ENCODE measurements at places on chromosomes 11 and 22. TPM values are rescaled to one million over a fixed set of nuclear protein-coding genes. Genes with fewer than 3 reads are reported as not detected.

Gene SLC25A18
- total RNA-seq = not detected

Gene OTOG
- not detected for total RNA-seq

Gene MPPED2
- 2.1 TPM for total RNA-seq

Gene FIBIN
- 11.7 TPM for total RNA-seq

Gene CELSR1
- total RNA-seq = 65.9 TPM

Gene OR8B12
- not detected for total RNA-seq

DNA sequence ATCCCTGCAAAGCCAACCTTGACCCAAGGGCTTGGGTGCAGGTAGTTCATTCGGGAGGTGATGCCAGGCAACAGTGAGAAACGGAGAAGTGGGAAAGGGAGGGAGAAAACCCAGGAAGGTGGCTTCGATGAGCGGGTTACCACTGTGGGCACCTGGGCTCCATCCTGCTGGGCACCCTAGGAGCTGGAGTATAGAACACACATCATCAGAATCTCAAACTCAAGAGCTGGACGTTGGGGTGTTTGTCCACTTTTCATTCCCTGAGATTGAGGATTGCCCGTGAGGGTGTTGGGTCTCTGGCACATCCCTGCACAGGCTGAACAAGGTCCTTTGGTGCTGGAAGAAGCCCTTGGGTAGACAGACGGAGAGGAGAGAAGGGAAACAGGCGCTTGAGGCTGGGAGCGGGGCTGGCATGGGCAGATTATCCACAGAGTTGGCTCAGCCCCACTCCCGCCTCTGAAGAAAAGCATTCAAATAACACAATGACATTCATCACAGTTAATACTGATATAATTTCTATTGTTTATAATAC, 70.4 kb downstream of the LRRC32 start:
- peaks cover 6% of the 10 kb centered on the region for H3K4me1 ChIP-seq
- H3K27ac ChIP-seq = no peak overlapping the region
- no peaks in the 10 kb centered on the region for H3K27me3 ChIP-seq
- H3K4me3 ChIP-seq = no peak overlapping the region
- H3K36me3 ChIP-seq = no peaks in the 10 kb centered on the region

DNA sequence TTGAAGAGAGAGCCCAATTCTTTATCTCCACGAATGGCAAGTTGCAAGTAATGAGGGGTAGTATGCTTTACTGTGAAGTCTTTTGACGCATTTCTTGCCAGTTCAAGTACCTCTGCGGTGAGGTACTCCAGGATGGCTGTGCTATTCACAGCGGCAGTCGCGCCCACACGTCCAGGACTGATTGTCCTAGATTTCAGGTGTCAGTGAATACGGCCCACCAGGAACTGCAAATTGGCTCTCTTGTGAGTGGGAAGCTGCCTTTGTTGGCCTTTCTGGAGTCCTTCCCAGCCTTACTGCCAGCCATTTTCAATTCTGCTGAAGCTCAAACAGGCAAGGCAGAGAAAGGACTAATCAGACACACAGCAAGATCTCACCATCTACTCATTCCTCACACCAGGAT, 8.5 kb downstream of the PPFIA1 start:
- no peaks in the 10 kb centered on the region for H3K27me3 ChIP-seq
- no peak overlapping the region for H3K4me3 ChIP-seq
- peaks cover 21% of the 10 kb centered on the region for H3K36me3 ChIP-seq
- no peak overlapping the region for H3K27ac ChIP-seq

DNA sequence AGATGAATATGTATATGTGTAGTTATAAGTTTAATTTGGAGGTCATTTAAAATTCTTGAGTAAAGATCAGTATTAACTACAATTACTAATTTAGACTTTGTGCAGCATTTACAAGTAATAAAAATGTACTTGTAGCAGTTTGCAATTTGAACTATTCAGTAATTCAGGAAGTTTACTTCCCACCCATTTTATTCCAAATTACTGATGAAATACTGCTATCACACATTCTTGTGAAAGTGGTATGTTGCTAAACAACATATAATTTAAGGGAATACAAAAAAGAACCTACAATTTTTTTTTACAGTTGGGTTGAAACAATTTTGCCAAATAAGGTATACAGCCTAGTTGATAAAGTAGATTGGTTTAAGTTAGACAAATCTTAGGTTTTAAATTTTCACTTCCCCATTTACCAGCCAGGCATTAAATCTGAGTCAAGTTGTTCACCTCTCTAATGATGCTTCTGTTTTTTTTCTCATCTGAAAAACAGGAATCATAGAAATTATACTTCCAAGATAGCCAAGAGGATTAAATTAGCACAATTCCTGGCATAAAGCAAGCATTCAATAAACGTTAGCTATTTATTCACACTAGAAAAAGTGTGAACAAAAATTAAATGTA, 45.3 kb downstream of the ZBTB44 start:
- no peak for DNase-seq
- H3K27ac ChIP-seq = no peak overlapping the region
- H3K27me3 ChIP-seq = no peaks in the 10 kb centered on the region
- no peaks in the 10 kb centered on the region for H3K4me1 ChIP-seq

DNA sequence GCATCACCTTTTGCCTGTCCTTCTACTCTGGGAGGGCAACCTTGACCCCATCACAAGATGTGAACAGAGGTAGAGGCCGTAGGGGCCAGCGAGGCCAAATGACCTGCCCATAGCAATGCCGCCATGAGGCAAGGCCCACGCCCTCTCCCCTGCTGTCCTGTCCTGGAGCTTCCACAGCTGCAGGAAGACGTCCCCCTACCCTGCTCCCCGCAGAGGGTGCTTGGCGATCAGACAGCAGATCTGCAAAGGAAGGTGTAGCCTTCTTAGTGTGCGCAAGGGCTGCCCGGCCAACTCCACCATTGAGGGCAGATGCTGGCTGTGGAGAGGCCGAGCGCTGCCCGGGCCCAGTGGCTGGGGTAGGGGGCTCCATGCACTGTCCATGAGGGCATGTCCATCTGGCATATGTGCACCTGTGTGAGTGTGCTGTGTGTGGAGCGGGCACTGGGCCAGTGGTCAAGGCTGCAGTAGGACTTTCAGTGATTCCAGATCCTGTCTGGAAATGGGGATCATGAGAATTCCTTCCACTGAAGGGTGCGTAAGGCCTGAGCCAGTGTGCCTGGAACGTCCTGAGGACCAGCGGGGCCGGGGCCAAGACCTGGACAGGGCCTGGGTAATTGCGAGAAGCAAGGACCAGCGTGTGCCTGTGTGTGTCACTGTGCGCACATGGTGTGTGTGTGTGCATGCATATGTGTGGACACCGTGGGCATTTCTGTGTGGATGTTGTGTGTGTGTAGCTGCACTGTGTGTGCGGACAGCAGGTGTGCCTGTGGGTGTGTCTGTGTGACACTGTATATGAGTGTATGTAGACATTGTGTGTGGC, 11.0 kb downstream of the TRPM5 start:
- no peak for DNase-seq
- H3K36me3 ChIP-seq = no peaks in the 10 kb centered on the region
- no peaks in the 10 kb centered on the region for H3K4me1 ChIP-seq
- H3K27me3 ChIP-seq = no peaks in the 10 kb centered on the region

DNA sequence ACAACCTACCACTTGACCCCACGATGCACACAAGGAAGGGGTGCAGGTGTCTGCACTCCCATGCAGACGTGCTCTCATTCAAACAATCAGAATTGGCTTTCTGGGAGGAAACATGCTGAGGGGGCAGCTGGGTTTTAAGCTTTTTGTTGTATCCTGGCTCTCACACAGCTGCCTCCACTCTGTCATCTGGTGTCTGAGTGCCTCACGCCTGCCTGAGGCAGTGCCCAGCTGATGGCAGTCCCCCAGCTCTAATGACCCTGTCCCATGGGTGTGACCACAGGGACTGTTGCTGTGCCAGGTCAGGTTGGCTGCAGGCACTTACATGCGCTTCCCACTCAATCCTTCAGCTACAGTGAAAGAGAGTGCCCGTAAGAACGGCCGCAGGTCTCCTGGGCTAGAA, 53.7 kb downstream of the ARFGAP3 start:
- DNase-seq = no peak
- no peaks in the 10 kb centered on the region for H3K4me1 ChIP-seq
- H3K4me3 ChIP-seq = no peak overlapping the region

DNA sequence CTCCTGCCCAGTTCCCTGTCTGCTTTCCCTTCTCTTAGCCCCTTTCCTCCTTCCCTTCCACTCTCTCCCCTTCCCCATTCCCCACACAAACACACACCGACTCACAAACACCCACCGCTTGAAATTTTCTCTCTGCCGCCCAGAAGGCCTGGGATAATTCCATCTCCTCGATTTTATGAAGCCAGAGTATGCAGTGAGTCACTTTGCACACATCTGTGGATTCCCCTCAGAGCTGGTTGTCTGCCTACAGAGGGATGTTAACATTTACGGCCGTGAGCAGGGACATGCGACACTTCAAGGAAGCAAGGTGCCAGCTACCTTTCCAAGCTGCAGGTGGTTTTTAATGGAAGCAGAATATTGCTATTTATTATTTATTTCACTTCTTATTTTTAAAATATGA, 332.0 kb downstream of the TENM4 start:
- no peaks in the 10 kb centered on the region for H3K27me3 ChIP-seq
- no peak overlapping the region for H3K4me3 ChIP-seq
- H3K27ac ChIP-seq = no peak overlapping the region
- no peak for DNase-seq
- H3K4me1 ChIP-seq = no peaks in the 10 kb centered on the region

DNA sequence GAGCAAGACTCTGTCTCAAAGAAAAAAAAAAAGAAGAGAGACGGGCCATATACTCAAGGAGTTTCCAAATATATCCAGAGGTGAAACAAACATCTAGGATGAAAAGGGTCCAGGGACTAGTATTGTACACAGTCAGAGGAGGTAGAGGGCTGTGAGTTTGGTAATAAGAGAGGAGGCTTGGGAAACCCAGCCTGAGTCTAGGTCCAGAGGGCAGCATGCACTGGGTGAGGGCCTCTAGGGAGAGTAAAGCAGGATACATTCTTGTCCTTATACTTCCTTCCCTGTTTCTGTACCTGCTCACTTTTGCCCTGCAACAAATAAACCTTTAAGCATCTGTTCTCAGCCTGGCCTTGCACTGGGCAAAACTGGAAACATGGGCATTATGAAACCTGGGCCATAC, 31.5 kb downstream of the STIM1 start:
- no peaks in the 10 kb centered on the region for H3K4me1 ChIP-seq
- no peak for DNase-seq
- H3K27me3 ChIP-seq = no peaks in the 10 kb centered on the region
- H3K36me3 ChIP-seq = no peaks in the 10 kb centered on the region
- H3K4me3 ChIP-seq = no peak overlapping the region

- no peaks in the 10 kb centered on the region for H3K4me1 ChIP-seq
- H3K4me3 ChIP-seq = no peak overlapping the region
- DNase-seq = no peak
- H3K27me3 ChIP-seq = no peaks in the 10 kb centered on the region
Measured at GRCh38 chr22:35446365-35446764, 46.4 kb downstream of the MCM5 start.

- no peak overlapping the region for H3K4me3 ChIP-seq
- peaks cover 3% of the 10 kb centered on the region for H3K27me3 ChIP-seq
- H3K4me1 ChIP-seq = no peaks in the 10 kb centered on the region
- H3K27ac ChIP-seq = no peak overlapping the region
- H3K36me3 ChIP-seq = no peaks in the 10 kb centered on the region
Measured at GRCh38 chr11:109986488-109986887, 106.7 kb upstream of the ZC3H12C start.

GRCh38 chr22:35065183-35065582, 775 bp upstream of the ISX start:
- no peaks in the 10 kb centered on the region for H3K4me1 ChIP-seq
- no peak overlapping the region for H3K27ac ChIP-seq
- no peaks in the 10 kb centered on the region for H3K36me3 ChIP-seq
- DNase-seq = no peak

DNA sequence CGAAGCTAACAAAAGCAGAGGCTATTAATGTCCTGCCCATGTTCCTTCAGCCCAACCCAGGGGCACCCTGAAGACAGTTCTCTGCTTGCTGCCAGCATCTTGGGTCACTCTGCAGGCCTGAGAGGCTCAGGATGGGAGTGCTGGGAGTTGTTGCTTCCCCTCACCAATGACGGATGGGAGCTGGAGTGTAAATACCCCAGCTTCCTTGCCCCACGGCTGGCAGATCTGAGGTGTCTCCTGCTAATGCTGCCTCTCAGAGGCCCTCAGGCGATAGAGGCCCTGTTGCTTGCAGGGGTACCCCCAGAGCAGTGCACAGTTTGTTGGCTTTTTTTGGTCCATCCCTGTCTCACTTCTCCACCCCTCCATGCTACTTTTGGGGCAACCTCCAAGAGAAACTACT, 32.9 kb downstream of the IFT27 start:
- no peak for DNase-seq
- H3K4me1 ChIP-seq = no peaks in the 10 kb centered on the region
- no peaks in the 10 kb centered on the region for H3K36me3 ChIP-seq
- H3K4me3 ChIP-seq = no peak overlapping the region
- peaks cover 2% of the 10 kb centered on the region for H3K27me3 ChIP-seq
- no peak overlapping the region for H3K27ac ChIP-seq

GRCh38 chr11:93196816-93197379, 893 bp downstream of the SLC36A4 start:
- no peaks in the 10 kb centered on the region for H3K36me3 ChIP-seq
- DNase-seq = no peak
- no peaks in the 10 kb centered on the region for H3K4me1 ChIP-seq

- H3K4me3 ChIP-seq = no peak overlapping the region
- no peaks in the 10 kb centered on the region for H3K27me3 ChIP-seq
- peaks cover 15% of the 10 kb centered on the region for H3K4me1 ChIP-seq
- H3K27ac ChIP-seq = no peak overlapping the region
- no peaks in the 10 kb centered on the region for H3K36me3 ChIP-seq
- DNase-seq = peak; percentile 76
Measured at GRCh38 chr11:70020336-70021214, 57.5 kb upstream of the ANO1 start.

DNA sequence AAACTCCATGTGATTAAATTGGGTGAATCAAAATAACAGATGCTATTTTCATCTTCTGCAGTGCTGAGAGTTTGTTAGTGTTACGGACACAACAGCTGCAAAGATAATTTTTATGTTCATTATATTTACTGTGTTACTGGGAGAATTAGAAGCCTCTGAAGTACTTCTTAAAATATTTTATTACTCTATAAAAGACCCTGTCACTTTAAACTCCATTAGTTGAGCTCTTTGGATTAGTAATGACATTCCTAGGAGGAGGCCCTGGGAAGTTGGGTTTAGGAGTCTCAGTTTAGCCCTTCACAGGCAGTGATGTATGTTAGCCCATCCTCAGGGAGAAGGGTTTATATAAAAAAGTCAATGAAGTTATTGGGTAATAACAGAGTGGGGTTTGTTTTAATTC, 596.7 kb downstream of the JRKL start:
- no peak for DNase-seq
- H3K4me1 ChIP-seq = no peaks in the 10 kb centered on the region
- no peaks in the 10 kb centered on the region for H3K36me3 ChIP-seq
- no peak overlapping the region for H3K27ac ChIP-seq
- no peaks in the 10 kb centered on the region for H3K27me3 ChIP-seq

DNA sequence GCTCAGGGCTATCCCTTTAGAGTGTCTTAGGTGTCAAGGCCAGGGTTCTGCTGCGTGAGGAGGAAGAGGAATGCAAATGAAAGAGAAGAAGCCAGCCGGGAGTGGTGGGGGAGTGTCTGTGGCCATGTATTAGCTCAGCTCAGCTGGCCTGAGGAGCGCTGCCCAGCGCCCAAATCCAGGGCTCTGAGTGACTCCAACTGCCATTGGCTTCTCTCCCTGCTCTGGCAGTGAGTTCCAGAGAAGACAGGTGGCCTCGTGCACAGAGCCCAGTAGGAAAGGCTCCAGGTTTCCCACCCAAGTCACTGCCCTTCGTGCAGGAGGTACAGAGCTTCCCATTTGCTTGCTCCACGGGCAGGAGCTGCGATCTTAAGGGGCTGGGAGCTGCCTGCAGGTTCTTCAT, 302.0 kb downstream of the KIRREL3 start:
- no peaks in the 10 kb centered on the region for H3K36me3 ChIP-seq
- no peaks in the 10 kb centered on the region for H3K4me1 ChIP-seq
- no peaks in the 10 kb centered on the region for H3K27me3 ChIP-seq

All from lung (tissue), 17 donors.